ENCODE measurements at places on chromosomes 4 and X. TPM values are rescaled to one million over a fixed set of nuclear protein-coding genes. Genes with fewer than 3 reads are reported as not detected.
A peak's percentile ranks its signal among the peaks of the same experiment; 100 is the strongest.

DNA sequence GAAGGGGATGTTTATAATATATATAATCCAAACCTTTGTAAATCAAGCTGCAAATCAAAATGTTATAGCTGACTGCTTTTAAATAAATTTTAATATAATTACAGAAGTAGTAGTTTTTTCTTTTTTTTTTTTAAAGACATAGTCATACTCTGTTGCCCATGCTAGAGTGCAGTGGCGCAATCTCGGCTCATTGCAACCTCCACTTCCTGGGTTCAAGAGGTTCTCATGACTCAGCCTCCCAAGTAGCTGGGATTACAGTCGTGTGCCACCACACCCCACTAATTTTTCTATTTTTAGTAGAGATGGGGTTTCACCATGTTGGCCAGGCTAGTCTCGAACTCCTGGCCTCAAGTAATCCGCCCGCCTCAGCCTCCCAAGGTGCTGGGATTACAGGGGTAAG, 178.7 kb downstream of the FBXW7 start:
- DNase-seq: no peak

GRCh38 chr4:183611210-183611830, 47.7 kb downstream of the RWDD4 start:
- DNase-seq: no peak

GRCh38 chrX:22974616-22975015, 25.1 kb upstream of the DDX53 start:
- DNase-seq: no peak

DNA sequence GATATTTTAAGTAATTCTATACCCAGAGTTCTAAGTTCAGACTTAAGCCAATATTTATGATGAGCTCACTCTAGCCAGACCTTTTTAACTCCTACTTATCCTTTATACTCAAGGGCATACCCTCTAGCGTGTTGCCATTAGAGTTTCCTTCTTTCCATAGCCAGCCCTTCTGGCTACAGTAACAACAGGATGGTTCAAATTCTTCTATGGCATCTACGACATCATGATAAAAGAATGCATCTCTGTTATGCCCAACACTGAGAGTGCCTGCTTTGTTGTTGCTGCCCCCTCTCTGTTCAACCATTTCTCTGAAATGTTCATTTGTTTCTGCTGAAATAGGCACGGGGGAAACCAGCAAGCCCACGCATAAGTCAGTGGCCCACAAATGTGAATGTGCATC, 104.5 kb downstream of the UBE2NL start:
- no peak for DNase-seq

- DNase-seq: no peak
Observed at GRCh38 chr4:172892300-172892699, 276.3 kb upstream of the GALNT7 start.

DNA sequence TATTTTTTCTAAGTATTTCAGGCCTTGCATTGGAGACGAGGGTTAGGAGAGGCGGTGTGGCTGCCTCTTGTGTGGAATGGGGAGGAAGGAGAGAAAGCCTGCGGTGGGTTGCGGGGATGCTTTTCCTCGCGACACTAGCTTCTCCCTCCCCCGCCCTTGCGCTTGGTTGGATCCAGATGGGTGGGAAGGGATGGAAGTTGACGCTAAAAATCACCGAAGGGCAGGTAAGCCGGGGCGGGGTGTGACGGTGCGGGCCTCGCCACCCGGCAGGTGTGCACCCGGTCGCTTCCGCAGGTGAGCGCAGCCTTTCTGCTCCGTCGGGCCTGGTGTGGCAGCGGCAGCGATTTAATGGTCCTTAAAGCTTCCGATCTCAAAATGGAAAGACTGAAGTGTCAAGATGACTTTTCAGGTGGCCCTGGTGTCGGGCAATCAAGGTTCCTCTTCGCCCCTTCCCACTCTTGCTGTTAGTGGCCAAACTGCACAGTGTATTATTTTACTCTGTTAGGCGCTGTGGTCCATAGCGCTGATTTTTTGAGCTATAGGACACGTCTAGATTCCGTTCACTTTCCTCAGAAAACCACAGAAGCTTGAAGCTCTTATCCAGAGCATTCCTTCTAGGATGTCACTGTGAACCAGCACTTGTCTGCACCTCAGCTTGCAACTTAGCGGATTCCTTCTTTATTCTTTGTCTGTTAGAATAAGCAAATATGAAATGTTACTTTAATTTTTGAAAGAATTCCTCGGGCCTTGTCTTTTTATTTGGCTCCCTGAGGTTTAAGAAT, 765 bp downstream of the ENOPH1 start:
- peak; percentile 6 for DNase-seq

GRCh38 chrX:50787099-50787498, 26.9 kb downstream of the SHROOM4 start:
- no peak for DNase-seq

DNA sequence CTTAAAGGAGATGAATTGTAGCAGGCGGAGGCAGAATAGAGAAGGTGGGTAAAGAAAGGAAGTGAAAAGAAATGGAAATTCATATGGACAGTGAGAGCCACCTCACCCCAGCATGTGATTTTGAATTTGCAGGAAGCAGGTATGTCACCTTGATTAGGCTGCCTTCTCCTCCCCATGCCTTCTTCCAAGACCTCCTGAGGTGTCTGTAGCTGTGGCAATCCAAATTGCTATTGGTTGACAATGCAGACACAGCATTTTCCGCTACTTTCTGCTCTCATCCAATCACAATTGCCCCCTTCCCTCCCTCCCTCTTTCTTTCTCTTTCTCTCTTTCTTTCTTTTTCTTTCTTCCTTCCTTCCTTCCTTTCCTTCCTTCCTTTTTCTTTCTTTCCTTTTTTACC, 38.5 kb downstream of the RAB33B start:
- DNase-seq: no peak

GRCh38 chr4:148060264-148061140, 328.6 kb downstream of the ARHGAP10 start:
- DNase-seq: no peak

LNX1 gene
- polyA plus RNA-seq: 4.2 TPM

NXF2 gene
- 0.33 TPM for polyA plus RNA-seq

RBM46 gene
- not detected for polyA plus RNA-seq

EVC gene
- polyA plus RNA-seq: 21.6 TPM

HHIP gene
- polyA plus RNA-seq: 44.7 TPM

COX7B gene
- 273 TPM for polyA plus RNA-seq

MND1 gene
- polyA plus RNA-seq: 16.4 TPM

CLCN5 gene
- polyA plus RNA-seq: 13.3 TPM

Data from right lung (tissue), 10 donors.